ENCODE measurements at places on chromosomes 1 and 21.

DNA sequence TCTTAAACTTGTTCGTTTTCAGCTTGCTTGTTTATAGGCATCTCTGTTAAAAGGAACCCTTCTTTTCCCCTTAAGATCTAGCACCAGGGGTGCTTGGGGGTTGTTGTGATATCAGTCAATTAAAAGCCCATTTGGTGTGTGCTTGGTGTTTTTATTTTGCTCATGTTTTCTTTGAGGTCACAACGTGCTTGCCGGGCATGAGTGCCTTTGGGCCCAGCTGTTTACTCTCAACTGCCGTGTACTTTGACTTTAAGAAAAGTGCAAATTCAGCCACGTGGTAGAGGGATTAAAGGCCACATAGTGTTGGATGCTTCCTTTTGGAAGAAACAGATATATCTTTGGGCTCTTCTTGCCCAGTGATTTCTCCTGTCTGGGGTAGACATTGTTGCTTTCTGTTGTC, 10.5 kb downstream of the ARID1A start:
- no peak for DNase-seq

- DNase-seq, result peak; percentile 24
Measured at GRCh38 chr21:45109831-45110492, 35.6 kb downstream of the ADARB1 start.

GRCh38 chr1:57910782-57911181, 486.9 kb upstream of the DAB1 start:
- no peak for DNase-seq

DNA sequence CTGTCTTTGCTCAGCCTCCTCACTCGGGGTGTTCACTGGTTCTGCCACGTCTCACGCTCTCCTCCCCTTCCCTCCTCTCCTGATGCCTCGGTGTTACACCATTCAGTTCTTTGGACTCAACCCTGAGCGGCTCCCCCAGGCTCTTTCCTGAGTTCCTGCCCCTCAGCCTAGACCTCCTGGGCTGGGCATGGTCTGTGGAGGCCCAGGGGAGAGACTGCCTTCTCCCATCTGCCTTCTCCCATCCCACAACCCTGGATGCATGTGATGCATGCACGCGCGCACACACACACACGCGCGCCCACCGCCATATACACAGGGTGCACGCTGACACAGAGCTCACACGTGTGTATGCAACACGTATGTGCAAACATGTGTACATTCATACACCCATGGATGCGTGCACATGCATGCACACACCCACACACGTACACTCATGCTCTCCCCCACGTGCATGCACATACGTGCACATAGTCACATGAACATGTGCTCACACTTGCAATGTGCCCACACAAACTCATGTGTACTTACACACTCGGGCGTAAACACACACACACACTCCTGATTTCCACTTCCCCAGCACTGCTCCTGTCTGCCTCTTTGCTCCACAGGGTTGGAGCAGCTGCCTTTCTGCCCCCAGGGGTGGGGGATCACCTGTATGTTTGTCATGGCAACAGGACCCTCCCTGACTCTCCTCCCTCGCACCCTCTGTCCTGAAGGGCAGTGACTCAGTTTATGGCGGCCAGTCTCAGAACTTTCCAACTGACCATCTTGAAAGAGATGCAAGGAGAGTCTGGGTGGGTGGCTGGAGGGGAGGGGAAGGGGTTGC, 59.0 kb downstream of the HUNK start:
- DNase-seq, result no peak

- DNase-seq, result no peak
Measured at GRCh38 chr1:209815490-209815889, 9.5 kb upstream of the IRF6 start.

DNA sequence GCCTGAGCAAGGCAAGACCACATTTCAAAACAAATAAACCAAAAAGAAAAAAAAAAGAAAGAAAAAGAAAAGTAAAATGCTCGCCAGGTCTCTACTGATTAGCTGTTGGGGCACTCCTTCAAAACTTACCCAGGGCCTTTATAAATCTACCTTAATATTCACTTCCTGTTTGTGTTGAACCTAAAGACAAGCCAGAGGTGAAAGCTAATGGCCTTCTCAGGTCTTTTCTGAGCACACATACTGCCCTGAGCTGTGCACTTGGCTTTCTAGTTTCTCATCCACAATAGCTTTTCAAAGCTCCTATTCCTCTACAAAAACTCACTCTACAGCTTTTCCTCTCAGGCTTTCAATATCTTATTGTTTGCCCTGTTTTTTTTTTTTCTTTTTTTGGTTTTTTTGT, 50.5 kb downstream of the RNF115 start:
- no peak for DNase-seq

GRCh38 chr1:68521286-68521685, 24.4 kb upstream of the DEPDC1 start:
- no peak for DNase-seq

GRCh38 chr21:41188486-41189149, 20.7 kb downstream of the BACE2 start:
- DNase-seq, result no peak

DNA sequence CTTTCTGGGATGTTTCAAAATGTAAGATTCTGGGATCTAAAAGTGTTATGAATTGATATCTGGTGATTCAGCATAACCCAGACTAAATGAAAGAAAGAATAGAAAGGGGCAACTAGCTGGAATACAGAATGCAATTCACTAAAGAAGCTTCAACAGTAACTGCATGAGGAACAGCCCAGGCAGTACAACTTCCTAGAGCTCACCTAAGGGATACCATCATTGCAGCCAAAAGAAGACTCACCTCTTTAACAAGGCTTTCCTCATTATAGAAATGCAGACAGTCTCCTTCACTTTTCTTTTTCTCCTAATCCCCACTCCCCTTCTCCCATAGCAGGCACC, 6.3 kb downstream of the RGS5 start:
- DNase-seq, result no peak

DNA sequence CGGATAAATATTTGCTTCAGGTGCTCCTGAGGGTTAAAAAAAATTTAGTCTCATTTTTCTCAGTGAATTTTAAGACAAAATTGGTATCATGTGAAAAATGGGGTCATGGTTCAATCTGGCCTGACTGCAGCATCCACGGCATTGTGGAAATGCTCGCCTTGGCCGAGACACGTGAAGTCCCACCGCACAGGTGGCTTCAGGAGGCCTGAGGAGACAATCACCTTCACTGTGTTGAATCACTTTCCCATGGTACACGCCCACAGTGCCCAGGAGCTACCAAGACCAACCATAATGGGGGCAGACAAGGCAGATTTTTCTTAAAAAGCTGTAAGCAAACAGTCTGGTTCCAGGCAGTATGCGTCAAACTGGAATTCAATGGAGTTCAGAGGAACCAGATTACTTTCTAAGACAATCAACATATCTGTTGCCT, 11.0 kb upstream of the CPLANE2 start:
- no peak for DNase-seq

DNA sequence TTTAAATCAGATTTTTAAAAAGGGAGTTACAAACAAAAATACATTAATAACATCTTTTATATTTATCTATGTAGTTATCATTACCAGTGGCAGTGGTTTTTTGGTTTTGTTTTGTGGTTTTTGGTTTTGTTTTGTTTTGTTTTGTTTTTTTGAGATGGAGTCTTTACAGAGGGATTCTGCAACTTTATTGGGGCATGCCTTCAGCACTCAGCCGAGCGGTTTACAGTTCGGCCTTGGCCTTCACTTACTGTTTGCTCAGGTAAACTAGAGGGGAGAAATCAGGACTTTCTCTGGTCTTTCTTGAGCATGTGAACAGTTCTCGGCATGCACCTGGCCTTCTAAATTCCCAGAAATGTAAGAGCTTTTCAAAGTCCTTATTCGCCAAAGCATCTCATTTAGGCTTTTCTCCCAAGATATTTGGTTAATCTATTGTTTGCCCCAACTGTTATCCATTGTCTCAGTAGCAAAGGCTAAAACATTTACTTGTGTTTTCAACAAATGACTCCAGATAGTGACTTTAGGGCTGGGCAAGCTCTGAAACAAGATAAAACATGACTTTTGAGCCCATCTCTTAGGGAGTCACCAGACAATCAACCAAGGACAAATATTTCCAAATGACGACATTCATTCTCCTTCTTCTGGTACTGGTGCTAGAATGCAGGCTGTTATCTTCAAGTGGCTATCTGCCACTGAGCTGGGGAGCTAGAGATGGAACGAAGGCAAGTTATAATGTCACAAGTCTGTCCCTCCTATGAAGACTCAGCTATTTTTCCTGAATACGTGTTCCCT, 48.4 kb upstream of the ADORA3 start:
- no peak for DNase-seq

DNA sequence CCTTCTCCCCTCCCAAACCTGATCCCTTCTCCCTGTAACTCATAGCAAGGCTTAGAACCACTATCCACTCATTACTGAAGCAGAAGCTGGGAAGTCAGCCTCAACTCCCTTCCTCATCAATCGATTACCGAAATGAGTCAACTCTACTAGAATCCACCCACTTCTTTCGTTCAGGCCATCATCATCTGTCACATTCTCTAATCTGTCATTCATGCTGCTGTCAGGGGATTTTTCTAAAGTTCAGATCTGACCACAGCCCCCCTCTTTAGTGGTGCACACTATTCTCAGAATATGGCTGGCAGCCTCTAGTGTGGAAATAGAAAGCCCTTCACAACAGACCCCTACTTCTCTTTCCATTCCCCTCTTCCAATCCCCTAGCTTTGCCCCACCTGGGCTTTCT, 5.1 kb downstream of the NT5C1A start:
- no peak for DNase-seq

GRCh38 chr1:156625436-156626078, 6.3 kb downstream of the HAPLN2 start:
- DNase-seq, result peak; percentile 77

GRCh38 chr1:37040773-37041172, 6.5 kb upstream of the GRIK3 start:
- no peak for DNase-seq

GRCh38 chr1:173406783-173407230, 70.3 kb upstream of the PRDX6 start:
- DNase-seq, result no peak

- no peak for DNase-seq
Measured at GRCh38 chr1:242579528-242580235, 55.2 kb upstream of the PLD5 start.

GRCh38 chr1:92411511-92411910, 75.2 kb downstream of the GFI1 start:
- no peak for DNase-seq

DNA sequence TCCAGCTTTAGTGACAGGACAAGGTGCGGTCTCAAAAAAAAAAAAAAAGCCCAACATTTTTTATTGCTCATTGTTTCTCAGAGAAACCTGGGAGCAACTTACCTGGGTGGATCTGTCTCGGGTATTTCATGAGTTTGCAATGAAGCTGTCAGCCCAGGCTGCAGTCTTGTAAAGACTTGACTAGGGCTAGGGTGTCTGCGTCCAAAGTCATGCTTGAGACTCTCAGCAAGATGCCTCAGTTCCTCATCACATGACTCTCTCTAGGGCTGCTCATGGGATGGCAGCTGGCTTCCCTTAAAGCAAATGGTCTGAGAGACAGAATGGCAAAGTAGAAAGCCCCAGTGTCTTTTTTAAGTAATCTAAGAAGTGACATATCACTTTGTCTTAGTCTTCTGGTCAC, 8.1 kb downstream of the GABPA start:
- no peak for DNase-seq

DNA sequence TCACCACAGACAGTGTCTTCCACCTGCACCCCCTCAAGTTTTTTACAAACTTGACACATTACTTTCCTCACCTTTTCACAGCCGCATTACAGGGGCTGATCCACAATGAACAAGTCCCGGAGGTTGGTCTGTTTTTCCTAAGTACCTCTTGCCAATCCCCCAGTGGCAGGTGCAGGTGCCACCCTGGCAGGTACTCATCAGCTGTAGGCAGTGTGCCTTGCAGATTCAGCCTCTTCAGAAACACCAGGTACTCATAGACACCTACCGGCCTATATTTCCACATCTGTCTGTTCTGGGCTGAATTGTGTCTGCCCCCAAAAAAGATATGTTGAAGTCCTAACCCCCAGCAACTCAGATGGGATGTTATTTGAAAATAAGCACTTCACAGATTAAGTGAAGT, 81.4 kb upstream of the CNIH3 start:
- no peak for DNase-seq

- DNase-seq, result no peak
Measured at GRCh38 chr21:35303085-35303484, 254.0 kb upstream of the RUNX1 start.

- DNase-seq, result no peak
Measured at GRCh38 chr1:43879414-43879813, 54.2 kb upstream of the ARTN start.

DNA sequence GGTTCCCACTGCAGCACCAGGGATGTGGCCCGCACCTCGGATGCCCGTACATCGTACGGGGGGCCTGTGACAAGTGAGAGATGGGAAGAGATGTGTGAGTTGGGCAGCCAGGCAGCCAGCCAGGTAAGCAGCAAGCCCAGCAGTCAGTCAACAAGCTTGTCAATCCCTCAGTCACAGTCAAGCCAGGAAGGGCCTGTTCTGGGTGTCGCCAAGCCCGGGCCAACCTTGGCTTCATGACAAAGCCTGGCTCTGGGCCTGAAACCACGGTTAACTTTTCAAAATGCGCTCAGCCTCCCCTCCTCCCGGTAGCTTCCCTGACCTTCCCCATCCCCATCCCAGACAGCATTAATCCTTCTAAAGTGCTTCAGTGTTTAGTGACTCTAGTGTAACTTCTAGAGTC, 31.8 kb downstream of the MYOM3 start:
- no peak for DNase-seq

GRCh38 chr1:22753481-22753971, 42.9 kb downstream of the EPHB2 start:
- DNase-seq, result no peak

GRCh38 chr1:228936881-228937280, 201.6 kb downstream of the RHOU start:
- no peak for DNase-seq

DNA sequence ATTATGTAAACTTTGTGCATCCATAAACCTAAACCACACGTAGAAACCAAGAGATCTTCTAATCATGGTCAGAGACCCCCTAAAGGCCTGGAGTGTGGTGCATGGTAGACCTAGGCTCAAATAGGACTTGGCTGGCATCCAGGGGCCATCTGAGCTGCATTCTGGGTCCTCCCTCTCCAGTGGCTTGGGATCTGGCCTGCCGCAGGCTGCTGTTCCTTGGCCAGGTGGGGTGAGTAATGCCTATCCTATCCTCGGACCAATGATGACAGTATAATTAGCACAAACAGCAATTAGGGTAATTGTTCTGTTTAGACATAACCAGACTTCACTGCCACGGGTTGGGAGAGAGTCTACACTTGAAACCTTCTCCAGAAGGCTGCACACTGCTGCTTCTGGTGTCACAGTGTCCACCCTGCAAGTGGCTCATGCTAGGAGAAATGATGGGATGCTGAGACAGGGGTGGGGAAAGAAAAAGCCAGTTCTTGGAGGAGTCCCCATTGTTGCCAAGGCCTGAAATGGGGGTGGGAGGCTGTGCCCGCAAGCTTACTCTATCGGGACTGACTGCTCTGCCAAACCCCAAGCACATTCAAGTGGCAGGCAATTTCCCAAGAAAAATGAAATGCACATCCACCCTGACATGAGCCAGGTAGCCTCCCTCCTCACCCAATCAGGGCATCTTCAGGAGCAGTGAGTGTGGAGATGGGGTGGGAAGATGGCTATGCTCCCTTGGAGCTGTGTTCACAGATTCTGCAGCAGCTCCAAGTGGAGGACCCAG, 12.5 kb upstream of the PKP1 start:
- DNase-seq, result no peak

- DNase-seq, result peak; percentile 83
Measured at GRCh38 chr21:34630536-34631143, 15.7 kb upstream of the RCAN1 start.
